ENCODE measurements at places on chromosomes 2 and 18.
A peak's percentile ranks its signal among the peaks of the same experiment; 100 is the strongest.

GRCh38 chr2:100765481-100765880, 54.5 kb upstream of the NPAS2 start:
- ATAC-seq: no peak

- ATAC-seq: no peak
Observed at GRCh38 chr2:239791526-239792404, 233.4 kb downstream of the NDUFA10 start.

DNA sequence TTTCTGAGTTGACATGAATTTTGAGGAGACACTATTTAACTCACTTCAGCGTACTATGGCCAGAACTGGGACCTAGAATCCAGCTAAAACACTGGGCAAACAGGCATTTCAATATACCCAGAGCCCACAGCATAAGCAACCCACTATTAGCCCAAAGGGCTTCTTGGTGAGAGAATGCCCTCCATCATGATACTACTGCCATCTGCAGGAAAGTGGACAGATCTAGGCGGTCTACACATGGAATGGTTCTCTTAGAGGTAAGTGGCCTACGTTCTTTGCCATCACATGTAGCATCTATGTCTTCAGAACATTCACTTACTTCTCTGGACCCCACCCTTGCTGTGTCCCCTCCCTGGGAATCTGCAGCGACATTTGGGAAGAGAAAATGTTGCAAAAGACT, 181.3 kb upstream of the LINC00305 start:
- ATAC-seq: no peak

DNA sequence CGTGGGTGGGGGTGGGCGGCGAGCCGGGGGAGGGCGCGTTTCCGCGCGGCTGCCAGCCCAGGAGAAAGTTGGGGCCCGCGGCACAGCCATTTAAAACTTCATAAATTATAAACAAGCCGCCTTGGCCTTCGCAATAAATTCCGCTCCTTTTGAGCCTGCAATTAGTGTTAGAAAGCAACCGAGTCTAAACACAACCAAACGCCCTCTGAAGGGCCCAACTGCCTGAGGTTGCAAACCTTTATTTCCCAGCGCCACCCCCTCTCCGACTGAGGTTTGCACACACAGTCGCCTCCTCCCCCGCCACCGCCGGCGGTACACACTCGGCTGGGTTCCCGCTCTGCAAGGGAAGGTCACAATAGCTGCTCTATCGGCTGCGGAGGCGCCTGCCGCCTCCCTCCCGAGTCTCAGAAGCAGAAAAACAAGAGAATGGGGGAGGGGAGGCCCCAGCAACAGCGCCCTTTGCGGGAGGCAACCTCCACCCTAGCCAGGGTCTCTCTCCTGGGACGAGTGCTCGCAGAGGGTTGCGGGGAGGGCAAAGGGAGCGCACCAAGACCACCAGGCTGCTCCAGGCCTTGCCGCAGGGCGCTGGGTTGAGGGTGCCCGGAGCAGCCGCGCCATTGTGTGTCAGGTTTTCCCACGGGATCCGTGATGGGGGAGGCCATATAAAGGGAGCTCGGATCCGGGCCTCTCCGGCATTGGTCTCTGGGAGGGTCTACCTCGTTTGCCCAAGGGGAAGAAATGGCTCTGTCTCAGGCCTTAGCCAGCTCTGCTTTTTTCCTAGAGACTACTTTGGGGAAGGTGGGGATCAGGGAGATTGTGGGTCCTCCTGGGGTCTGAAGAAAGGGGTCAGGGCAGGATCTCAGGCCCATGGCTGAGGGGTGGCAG, 13.4 kb upstream of the HOXD1 start:
- ATAC-seq: peak; percentile 53

GRCh38 chr2:223949241-223949840, 4.2 kb upstream of the WDFY1 start:
- no peak for ATAC-seq

DNA sequence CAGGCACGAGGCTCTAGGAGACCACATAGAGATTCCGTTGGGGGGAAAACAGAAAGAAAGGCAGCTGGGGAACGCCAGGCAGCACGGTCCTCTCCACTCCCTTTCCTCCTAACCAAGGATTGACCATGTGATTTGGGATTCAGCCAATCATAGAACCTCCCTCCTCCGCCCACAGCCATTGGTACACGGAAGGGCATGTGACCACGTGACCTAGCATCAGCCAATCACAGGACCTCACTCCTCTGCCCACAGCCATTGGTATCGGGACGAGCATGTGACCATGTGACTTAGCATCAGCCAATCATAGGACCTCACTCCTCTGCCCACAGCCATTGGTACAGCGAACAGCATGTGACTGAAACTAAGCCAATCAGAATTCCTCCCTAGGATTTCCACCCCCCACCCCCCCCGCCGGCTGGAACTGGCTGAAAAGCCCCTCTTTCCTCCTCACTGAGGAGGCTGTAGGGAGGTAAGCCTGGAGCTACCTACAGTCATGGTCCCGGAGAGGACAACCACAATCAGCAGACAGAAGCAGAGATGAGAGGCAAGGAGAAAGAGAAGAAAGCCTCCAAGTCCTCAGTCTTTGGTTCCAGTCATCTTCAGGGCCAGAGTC, 7.6 kb downstream of the SERPINE2 start:
- ATAC-seq: no peak

DNA sequence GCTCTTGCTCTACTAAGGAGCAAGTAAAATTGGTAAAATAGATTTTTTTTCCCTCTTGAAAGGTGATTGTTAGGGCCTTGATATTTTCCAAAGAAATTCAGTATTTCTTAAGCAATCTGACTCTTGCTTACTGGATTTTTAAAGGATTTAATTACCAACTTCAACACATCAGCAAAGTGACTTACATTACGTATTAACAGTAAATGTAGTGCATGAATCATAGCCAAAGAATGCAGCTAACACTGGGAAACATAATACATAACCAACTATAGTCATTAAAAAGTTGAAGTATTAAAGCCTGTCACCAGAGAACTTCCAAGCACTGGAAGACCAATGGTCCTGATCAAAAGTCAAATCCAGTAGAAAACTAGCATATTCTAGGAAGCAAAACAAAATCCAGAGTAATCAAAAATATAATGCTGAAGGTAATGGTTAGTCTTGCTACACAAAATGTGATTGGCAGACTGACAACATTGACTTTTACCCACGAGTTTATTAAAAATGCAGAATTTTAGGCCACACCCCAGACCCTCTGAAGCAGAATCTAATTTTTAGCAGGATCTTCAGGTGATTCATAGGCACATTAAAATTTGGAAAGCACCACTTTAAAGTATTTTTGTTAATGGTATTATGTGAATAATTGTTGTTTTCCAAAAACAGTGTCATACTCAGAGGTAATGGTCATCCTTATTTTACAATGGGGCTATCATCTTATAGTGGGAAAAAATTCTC, 31.8 kb upstream of the CAVIN2 start:
- no peak for ATAC-seq

All from motor neuron (in vitro differentiated cells).